ENCODE measurements at places on chromosomes 5 and 9.

GRCh38 chr9:78188594-78188993, 47.3 kb upstream of the CEP78 start:
- DNase-seq, result no peak

- peak; percentile 10 for DNase-seq
These were observed 18.9 kb upstream of the SPTLC1 start for GRCh38 chr9:92133949-92134604.

GRCh38 chr9:130609163-130609562, 29.8 kb downstream of the FUBP3 start:
- DNase-seq, result no peak

DNA sequence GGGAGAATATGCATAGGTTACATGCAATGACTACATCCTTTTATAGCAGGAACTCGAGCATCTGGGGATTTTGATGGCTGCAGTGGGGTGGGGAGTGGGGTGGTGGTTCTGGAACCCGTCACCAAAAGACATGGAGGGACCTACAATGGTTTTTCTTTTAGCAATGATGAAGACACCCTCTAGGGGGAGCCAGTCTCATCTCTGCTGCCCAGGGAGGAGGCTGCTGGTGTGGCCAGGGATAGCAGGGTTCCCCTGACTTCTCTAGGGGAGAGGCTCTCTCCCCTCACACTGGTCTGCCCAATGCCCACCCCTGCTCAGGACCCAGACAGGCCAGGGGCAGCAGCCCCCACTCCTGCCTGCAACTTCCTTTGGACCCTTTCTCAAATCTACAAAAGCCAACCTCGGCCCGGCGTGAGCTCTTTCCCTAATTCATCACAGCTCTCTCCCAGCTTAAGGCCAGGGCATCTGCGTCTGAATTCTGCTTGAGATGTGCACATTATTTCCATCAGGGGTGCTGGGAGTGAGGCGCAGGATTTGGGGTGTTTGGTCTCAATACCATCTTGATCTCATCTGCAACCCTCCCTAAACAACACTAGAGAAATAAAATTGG, 73.6 kb upstream of the RETREG1 start:
- DNase-seq, result no peak

GRCh38 chr9:75128535-75128934, 40.2 kb downstream of the OSTF1 start:
- no peak for DNase-seq

DNA sequence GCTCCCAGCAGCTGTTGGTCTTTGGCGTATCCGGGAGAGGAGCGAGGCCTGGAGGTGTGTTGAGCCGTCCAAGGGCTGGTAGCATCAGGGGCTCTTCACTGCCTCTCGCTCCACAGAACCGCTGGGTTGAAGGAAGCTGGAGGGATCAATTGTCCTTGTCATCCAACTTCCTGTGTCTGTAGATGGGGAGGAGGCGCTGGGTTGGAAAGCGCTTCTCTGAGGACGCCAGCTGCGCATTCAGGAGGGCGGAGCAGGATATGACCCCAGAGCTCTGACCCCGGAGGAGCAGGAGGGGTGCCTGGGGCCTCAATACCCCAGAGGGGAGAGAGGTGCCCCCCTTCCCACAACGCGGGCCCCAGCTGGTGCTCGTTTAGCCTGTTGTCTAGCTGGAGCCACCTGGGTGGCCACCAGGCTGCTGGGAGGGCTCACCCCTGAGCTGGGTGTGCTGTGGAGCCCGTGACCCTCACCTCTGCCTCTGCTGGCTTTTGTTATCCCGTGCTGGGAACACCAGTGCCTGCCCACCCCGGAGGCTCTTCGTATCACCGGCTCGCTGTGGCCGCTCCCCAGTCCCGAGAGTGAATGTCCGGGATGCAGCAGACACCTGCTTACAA, 2.0 kb upstream of the DBH start:
- DNase-seq, result no peak

DNA sequence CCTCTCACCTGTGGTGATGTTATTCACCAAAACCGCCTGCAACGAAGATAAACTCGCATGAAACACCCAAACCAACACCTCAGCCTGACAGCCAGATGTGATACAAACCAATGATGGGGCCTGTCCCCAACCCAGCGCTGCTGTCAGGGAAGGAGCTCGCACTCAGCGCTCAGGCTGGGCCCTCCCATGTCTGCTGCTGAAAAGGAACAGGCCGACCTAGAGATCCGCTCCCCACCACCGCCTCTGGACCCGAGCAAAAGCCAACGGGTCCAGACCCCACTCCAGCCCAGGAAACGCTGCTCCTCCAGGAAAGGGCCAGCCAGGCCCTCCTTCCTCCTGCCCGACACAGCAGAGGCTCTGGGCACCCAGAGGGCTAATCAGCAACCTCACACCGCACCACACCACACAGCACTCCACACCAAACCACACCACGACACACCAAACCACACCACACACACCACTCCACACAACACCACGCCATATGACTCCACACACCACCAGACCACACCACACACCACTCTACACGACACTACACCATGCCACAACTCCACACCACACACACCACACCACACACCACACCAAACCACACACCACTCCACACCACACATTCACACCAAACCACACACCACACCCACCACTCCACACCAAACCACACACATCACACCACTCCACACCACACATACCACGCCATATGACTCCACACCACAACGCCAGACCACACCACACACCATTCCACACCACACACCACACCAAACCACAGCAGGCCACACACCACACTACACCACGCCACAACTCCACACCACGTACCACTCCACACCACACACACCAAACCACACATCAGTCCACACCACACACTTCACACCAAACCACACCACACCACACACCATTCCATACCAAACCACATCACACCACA, 46.5 kb downstream of the GOLM1 start:
- DNase-seq, result no peak

GRCh38 chr5:74310386-74310785, 330.1 kb downstream of the ENC1 start:
- DNase-seq, result no peak

- no peak for DNase-seq
These were observed 101.8 kb downstream of the TTLL11 start for GRCh38 chr9:121991307-121991661.

GRCh38 chr5:94066437-94067207, 325.2 kb upstream of the POU5F2 start:
- DNase-seq, result no peak

DNA sequence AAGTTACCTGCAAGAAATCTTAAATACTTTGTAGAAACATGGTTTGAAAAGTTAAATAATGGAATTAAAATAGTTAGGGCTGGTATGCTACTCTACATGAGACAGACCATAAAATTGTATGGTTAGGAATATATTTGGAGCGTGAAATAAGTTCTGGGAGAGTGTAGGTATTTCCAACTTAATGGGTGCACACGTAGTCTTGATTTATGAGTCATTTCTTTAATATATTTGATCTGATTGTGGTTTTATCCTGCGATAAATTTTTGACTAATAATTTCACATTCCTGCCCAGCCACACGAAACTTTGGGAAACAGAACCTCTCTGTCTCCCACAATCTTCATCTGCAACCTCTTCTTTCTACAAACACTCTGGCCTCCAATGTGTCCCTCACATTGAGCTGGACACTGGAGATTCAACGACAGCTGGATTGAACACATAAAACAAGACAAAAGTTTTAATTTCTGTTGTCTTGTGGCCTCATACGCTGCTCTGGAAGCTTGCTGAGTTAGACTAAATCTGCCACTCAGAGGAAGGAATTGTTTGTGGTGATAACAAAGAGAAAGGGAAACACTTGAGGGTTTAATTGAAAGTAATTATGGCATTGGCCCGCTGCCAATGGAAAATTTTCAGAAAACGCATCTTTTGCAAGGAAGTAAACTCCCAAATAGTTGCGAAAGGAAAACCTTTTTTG, 201.8 kb upstream of the ZNF608 start:
- DNase-seq, result no peak

DNA sequence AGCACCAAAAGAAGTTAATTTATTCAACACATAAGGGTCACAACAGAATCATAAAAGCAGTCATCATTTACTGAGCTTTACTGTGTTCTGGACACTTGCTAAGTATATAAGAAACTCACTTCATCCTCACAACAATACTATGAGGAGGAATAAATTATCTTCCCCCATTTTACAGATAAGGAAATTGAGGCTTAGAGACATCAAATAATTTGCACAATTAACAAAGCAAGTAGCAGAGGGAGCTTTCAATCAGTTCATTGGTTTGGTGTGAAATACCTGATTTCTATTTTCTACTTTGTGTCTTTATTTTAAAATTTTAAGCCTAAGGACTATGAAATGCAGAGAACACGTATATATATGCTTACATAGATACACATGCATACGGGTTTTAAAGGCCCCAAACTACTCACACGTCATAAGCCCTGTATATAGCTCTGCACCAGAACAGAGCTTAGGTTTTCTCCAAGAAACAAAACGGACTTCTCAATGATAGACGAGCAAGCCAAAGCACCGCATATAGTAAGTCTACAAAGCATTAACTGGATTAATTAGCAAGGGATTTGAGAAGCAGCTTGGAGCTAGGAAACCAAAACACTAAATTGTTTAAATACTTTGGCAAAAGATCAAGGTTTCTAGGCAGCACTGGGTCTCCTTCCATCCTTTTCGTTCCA, 95.6 kb downstream of the DENND1A start:
- no peak for DNase-seq

- no peak for DNase-seq
These were observed 35.5 kb downstream of the RAPGEF1 start for GRCh38 chr9:131704141-131704983.

GRCh38 chr9:7104625-7105024, 346.9 kb downstream of the KDM4C start:
- no peak for DNase-seq

DNA sequence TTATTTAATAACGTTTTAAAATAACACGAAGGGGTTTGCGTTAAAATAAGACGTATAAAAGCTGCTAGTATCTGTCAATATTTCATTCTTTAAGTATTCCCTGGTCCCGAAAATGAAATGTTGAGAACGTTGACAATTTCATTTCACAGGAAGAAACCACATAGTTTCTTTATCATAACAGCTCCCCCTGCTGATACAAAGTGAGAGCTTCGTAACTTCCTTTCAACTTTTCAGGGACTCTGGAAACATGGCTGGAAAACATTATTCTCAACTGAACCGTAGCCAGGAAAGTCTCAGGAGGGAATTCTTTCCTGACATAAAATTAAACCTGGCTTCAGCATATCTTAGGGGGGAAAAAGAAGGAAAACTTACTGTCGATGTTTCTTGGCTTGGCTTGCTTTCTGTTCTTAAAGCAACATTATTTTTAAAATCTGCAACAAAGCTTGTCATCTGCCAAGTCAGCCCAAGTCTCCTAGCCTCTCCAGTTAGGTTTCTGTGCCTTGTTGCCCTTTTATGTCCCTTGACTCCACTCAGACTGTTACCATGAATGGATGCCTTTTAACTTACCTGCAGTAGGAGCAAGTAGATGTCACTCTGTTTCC, 122.9 kb upstream of the DAB2 start:
- DNase-seq, result no peak

- DNase-seq, result no peak
These were observed 163.1 kb downstream of the ESM1 start for GRCh38 chr5:54822324-54822687.

DNA sequence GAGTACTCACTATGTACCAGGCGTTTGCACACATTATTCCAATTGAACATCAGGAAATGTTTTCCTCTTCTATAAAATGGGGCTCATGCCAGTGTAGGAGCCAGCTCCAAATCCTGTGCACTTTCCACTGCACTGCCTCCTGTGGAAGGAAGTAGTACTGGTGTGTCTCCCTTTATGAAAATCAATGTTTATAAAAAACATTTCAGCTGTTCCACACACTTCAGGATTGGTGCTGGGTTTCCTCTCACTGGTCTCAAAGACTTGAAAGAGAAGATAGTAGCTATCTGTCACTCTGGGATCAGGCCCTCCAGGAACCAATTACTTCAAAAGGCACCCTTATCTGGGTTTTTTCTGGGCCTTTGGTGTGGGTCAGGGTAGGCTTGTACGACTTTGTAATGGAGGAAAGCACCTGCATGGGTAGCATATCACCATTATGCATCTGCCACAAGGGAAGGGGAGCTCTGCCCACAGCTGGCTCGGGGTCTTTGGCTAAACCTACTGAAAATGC, 32.5 kb downstream of the RAB14 start:
- DNase-seq, result no peak

DNA sequence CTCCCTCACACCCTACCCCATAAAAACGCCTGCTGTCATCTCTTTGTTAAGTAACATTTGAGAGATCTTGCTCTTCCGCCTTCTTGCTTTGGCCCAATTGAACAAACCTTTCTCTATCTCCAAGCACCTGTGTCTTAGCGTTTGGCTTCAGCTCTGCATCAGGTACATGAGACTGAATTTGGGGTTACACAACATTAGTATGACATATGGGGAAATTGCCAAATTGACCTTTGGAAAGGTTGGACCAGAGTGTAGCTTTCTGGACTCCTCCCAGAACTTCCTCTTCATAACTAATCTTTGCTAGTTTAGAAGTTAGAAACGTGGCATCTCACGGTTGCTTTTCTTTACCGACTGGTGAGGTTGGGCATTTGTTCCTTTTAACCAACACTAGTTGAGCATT, 3.5 kb upstream of the EXOSC3 start:
- DNase-seq, result no peak

DNA sequence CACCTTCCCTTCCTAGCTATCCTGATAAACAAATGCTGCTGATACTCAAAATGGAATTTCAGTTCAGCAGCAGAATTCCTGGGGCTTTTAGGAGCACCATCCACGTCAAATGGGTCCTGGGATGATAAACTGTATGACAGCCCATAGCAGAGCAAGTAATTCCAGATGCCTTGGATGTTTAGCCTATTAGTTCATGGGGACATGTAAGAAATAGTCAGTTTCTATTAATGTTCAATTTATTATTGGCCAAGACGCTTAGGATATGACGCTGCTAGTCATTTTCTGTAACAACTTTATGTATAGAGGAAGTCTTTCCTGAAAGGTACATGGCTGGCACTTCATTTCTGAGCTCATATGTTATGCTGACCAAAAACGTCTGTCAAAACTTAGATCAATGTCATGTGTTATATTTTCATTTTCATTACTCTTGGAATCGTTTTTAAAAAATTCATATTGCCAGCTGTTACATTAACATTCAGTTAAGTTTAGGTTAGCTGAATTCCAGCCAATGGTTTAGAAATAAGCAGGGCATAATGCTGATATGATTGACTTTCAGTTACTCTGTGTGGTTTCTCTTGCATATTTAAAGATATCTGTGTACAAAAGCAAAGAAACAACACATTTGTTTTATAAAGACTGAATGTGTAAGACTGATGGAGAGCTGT, 243.8 kb downstream of the CSNK1G3 start:
- no peak for DNase-seq

DNA sequence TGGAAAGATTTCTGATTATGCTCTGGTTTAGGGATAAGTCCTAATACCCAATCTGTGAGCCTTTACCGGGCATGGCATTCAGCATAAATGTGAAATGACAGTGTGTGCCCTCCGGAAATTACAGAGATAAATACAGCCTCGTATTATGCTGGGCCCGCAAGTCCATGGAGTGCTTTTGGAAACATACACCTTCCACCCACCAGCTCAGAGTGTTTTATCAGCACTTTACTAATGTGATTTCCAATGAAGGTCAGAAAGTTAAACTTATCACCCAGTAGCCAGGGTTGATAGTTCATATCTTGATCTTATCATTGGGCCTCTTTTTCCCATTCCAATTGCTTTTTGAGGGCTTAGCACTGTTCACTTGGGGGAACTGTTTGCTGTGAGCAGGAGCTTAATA, 94.8 kb downstream of the SGCD start:
- no peak for DNase-seq

Data from SIG-M5 (cell line).